ENCODE measurements at places on chromosomes 11 and 22. TPM values are rescaled to one million over a fixed set of nuclear protein-coding genes. Genes with fewer than 3 reads are reported as not detected.
A peak's percentile ranks its signal among the peaks of the same experiment; 100 is the strongest.

The H19 gene
- not detected for total RNA-seq

The TOMT gene
- total RNA-seq, result not detected

The TYR gene
- not detected for total RNA-seq

The MCM5 gene
- 72.8 TPM for total RNA-seq

The LRRC55 gene
- not detected for total RNA-seq

The TRIM49D2 gene
- total RNA-seq, result not detected

DNA sequence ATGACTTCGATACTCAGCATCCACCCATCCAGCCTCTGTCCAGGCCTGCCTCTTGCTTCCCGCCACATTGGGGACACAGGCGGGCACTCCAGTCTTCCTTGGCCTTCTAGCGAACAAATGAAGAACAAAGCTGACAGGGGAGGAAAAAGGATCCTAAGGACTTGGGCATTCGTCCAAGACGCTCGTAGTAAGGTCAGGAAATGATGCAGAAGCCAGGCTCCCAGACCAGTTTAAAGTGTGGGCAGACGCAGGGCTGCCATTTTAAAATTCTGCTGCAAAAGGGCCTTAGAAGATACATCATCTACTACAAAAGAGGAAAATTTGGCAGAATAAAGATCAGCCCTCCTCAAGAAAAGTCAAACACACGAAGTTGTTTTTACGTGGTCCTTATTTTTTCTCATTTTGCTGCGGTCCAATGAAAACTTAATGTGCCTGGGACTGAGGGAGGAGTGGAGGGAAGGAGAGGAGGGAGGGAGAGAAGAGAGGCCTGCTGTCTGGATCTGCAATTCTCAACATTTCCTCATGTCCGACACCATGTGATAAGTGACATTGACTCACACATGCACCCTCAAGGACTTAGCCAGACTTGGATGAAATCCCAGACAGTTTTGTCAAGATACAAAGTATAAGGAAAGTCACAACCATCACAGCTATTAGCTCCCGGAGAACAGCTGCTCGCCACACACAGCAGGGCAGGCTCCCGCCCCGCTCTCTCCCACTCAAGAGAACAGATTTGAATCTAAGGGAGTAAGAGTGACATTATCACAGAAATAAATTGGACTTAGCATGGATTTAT is 5.7 kb downstream of the DNAL4 start:
- DNase-seq, result no peak

GRCh38 chr11:76224461-76225121 is 18.3 kb upstream of the WNT11 start:
- no peak for DNase-seq

- peak; percentile 37 for DNase-seq
These were observed 15.8 kb downstream of the CYB5R2 start for GRCh38 chr11:7657306-7658025.

GRCh38 chr22:42345458-42345857 is 75.0 kb upstream of the TCF20 start:
- no peak for DNase-seq

DNA sequence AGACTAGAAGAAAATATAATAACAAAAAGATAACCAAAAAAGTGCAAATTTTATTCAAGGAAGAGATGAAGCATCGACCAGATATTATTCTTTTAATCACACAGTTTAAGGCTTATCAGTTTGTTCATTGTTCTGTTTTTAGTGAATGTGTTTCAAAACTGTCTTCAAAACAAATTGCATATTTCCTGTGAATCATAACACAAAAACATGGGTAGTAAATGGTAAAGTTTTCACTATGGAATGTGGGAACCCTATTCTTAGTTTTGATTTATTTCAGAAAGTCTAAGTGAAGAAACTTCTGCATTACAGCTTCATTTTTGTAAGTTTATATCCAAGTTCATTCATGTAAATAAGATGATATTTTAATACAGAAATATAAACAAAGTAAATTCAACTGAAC is 207.6 kb upstream of the LUZP2 start:
- no peak for DNase-seq

- no peak for DNase-seq
These were observed 428.0 kb downstream of the TBC1D22A start for GRCh38 chr22:47190276-47190956.

DNA sequence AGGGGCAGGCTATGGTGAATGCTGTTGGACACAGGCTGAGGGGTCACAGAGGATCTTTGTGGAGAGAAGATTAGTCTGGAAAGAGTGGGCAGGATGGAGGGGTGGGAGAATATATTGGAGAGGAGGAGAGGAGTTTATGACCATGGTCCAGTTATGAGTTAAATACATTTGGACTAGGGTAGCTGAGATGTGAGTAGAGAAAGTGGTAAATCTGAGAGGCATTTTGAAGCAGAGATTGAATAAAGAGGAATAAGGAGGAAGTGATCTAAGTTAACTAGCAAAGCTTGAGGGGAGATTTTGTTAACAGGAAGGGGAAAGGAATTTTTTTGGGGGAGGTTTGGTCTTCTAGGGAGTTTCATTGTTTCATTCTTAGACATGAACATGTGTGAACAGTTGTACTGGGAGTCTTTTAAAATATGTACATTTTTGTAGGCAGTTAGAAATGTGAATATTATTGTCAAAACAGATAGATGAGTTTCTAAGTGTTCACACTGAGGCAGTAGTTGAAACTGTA is 43.1 kb upstream of the EED start:
- DNase-seq, result no peak

- peak; percentile 36 for DNase-seq
These were observed 11.2 kb upstream of the BID start for GRCh38 chr22:17785185-17786184.

GRCh38 chr22:37070334-37070733 is 18.8 kb downstream of the KCTD17 start:
- DNase-seq, result no peak

- no peak for DNase-seq
These were observed 24.7 kb downstream of the ARAP1 start for GRCh38 chr11:72727521-72727920.

DNA sequence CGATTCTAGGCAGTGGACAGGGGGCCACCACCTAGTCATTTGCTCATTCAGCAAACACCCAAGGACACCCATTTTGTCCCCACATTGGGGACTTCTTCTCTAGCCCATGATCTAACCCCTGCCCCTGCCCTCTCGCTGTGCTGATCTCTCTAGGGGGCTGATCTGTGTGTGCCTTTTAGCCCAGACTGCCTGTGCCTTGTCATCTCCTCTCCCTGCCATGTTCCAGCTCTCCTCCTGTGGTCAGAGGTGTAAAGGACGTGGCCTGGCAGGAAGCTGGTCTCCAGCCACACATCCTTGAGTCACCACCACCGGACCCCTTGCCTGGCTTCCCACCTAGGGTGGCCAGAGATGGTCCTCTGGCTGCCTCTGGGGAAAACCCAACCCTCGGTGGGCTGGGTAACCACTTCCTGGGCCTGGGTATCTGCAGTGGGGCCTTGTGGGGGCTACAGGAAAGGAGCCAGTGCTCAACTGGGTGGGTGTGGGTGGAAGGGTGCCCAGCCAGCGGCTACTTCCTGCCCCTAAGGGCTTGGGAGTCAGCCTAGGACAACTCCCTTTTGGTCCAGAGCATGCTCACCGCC is 1.3 kb downstream of the CTSW start:
- peak; percentile 36 for DNase-seq

- no peak for DNase-seq
These were observed 3.3 kb upstream of the SCARF2 start for GRCh38 chr22:20440637-20441591.

- no peak for DNase-seq
These were observed 155.7 kb downstream of the SNX19 start for GRCh38 chr11:130760515-130761125.

GRCh38 chr11:105189581-105189980 is 50.0 kb upstream of the CARD18 start:
- no peak for DNase-seq

- DNase-seq, result no peak
These were observed 76.3 kb upstream of the SESN3 start for GRCh38 chr11:95307286-95307685.

DNA sequence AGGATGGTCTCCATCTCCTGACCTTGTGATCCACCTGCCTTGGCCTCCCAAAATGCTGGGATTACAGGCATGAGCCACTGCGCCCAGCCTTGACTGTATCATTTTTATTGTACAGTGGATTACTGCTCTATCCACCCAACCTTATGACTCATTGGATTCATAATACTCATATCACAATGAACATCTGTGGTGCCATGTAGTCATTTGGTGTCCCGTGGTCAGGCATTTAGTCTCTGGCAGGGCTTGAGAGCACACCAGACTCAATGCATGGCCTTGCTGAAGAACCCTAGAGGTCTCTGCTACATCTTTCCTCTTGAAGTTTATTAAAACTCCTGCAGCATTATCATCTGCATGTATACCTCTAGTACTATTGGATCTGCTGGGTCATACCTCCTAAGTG is 98.0 kb upstream of the LDLRAD3 start:
- peak; percentile 5 for DNase-seq

GRCh38 chr11:63001456-63001855 is 14.2 kb downstream of the SLC22A8 start:
- no peak for DNase-seq

GRCh38 chr22:36755316-36755715 is 20.6 kb downstream of the IFT27 start:
- DNase-seq, result no peak
